ENCODE measurements at places on chromosomes 4 and X.
A peak's percentile ranks its signal among the peaks of the same experiment; 100 is the strongest.

GRCh38 chrX:136318895-136319597 is 18.3 kb downstream of the ADGRG4 start:
- DNase-seq: no peak

DNA sequence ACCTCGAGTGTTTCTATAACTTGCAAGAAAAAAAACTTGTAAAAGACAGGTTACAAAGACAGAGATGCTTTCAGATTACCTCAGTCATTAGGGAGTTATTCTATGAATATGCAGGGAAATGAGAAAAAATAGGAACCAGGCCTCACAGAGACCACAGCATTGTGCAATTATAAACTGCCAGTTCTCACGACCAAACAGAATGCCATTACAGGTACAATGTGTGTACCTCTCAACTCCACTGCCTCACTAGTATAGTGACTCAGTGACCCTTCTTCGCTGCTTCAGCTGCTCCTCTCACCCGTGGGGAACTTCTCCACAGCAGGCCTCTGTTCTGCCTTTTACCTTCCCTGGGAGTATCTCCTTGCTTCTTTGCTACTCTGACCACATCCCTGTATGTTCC is 2.3 kb upstream of the HTATSF1 start:
- no peak for DNase-seq

DNA sequence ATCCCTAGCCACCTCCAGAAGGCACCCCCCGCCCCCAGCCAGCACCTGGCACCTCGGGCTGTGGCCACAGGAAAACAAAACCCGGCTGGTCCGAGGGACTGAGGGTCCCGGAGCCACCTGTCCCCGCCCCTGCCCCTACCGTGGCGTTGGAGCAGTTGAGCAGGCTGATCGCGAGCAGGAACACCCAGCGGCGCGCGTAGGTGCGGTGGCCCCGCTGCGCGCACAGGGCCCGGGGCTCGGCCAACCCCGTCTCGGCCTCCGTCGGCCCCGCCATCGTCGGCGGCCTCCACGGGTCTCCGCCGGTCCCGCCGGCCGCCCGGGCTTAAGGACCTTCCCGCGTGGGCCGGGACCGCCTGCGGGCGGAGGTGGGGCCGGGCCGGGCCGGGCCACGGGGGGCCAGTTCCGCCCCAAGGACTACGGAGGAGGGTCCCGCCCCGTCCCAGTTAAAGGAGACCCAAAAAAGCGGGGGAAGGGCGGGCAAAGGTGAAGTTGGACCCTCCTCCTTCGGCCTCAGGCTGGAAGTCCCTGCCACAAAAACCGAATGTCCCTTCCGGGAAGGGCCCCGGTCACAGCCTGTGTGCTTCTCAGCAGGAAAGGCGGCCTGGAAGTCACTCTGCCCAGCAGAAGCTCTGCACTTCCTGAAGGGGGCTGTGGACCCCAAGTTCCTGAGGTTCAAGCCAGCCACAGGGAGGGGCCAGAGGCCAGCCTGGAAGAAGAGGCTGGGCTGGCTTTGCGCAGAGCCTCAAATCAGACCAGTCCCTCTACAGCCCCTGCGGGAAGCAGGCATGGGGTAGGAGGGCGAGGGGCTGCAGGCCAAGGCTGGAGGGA is at the start of gene SLC49A3:
TSS of gene SLC49A3 (minus strand) at position 298 of the 828 bp plus-strand sequence. CDS start at position 274, 24 bp downstream.
- DNase-seq: no peak

- no peak for DNase-seq
Measured at GRCh38 chr4:56323327-56323726, 64.0 kb downstream of the AASDH start.

- no peak for DNase-seq
Measured at GRCh38 chr4:180598281-180598680, 1644.9 kb upstream of the TENM3 start.

DNA sequence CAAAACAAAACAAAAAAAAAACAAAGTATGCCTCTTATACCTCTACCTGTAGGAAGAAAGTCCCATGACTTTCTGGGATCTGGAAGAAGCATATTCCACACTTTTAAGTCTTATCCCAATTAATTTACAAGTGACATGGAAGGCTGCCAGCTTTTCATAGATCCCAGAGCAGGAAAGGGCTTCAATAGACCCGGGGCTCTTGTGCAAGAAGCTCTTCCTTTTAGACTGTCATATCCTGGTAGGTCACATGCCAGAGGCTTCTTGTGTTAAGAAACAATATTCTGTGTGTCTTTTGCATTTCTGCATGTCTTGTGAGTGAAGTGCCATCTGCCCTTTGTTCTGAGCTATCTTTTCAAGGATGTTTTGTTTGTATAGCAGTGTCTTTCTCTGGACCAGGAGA is 84.4 kb upstream of the PHOX2B start:
- no peak for DNase-seq

DNA sequence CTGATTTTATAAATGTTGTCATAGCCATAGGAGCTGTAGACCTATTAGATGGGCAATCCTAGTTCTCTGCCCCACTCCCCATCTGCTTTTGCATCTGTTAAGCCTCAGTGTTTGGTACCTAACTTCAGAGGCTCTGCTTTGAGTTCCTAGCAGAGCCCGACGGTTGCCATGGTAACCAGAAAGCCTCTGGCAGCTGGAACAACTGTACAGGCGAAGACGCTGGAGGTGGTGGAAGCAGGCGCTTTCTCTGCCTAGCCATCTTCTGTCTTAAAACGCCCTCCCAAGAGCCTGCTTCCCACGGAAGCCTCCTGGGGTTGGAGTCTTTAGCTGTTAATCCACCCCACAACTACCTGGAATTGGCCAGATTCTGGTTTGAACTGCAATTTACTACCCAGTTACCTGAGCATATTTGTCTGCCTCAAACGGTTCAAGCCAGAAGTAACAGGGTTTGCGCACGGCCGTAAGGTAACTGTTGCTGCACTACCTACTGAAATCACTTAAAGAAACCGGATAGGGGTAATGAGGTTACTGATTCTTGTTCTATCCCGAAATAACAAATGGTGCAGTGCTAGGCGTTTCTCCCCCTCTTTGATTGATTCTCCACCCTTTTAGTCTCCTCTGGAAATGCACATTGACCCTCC is 1.0 kb upstream of the GABRG1 start:
- DNase-seq: no peak

GRCh38 chrX:136747003-136747986 is 33.4 kb downstream of the ARHGEF6 start:
- DNase-seq: no peak

DNA sequence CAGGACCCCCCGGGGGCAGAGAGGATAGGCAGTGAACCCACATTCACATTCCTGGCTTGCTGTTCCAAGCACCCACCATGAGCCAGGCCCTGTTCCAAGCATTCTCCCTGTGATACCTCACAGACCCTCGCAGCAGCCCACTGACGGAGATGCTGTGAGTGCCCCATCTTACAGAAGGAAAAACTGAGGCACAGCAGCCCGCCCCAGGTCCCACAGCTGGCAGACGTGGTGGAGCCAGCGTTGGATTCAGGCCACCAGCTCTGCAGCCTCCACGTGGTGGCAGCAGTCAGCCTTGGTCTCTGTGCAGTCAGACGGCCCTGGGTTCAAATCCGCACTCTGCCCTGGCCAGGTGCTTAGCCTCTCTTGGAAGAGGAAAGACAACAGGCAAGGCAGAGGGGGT is 16.8 kb downstream of the MAN2B2 start:
- DNase-seq: no peak

DNA sequence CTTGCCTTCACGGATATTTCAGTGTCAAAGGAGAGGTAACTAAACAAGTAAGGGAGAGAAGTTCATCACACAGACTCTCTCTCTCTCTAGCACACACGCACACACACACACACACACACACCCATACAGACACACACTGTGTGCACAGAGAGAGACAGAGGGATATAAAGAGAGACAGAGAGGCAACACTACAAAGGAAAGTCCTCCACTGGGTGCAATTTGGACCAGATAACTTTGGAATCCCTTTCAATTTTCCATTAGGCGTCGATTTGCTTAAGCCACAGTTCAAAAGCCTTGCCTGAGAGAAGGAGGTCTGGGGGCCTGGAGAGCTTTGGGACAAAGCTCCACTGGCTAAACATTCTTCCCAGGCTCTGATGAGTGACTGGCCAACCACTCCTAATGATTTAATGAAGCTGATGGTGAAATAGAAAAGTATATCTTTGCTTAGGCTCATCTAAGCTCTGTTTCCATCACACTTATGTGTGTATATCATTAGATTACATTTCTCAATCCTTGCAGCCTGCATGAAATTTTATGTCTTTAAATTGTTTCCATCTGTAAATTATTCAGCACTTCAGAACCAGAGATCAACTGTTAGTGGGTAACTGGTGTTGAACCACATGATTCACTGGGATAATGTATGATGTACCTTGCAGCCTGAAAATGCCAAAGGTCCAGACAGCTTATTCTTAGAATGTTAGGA is 180.8 kb downstream of the MAGEB17 start:
- DNase-seq: no peak

DNA sequence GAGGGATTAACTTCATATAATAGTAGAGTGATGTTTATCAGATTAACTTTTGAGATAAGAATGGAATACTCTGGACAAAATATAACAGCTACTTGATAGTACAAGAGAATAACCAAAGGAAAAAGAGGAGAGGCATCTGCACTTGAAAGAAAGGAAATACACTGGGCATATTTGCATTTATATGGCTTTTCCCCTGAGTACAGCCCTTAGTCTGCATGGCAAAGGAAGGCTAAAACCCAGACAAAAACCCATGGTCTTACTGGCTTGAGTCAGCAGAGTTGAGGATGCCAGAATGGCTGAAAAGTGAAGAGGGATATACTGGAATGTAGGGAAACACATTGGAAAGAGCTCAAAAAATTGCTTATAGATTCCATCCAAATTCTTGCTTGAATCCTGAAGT is 101.6 kb downstream of the COL4A5 start:
- no peak for DNase-seq

DNA sequence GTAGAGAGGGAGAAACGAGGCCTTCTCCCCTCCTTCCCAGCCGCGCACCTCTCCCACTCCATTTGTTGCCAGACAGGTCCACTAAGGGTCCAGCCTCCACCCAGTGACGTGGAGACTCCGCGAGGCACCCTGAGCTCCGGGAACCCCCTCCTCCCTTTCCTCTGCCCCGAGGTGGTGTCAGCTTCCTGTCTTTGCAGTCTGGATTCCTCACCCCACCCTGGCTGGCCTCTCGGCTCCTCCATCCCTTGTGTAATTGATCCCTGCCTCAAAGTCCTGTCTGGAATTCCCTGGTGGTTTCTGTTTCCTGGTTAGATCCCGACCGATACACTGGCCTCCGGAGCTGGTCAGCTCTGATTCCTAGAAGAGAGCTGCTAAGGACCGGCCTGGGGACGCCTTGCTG is 105.9 kb upstream of the SCOC start:
- no peak for DNase-seq

DNA sequence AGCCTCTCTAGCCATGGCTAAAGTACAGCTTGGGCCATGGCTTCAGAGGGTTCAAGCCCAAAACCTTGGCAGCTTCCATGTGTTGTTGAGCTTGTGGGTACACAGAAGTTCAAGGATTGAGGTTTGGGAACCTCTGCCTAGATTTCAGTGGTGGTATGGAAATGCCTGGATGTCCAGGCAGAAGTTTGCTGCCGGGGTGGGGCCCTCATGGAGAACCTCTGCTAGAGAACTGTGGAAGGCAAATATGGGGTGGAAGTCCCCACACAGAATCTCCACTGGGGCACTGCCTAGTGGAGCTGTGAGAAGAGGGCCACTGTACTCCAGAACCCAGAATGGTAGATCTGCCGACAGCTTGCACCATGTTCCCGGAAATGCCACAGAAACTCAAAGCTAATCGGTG is 59.5 kb downstream of the NEXMIF start:
- no peak for DNase-seq

- DNase-seq: no peak
Measured at GRCh38 chr4:108943976-108944591, 181.2 kb upstream of the ETNPPL start.

DNA sequence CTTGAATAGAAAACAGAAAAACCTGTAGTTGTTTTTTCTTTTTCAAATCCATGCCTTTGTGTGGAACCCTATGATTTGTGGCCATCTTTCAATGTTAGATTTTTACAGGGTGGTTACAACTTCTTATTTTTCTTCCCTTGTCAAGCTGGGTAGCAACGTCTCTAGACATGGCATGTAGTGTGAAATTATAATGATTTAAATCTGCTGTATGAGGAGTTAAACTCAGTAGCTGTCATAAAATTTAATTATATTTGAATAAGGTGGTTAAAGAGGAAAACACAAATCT is 78.1 kb upstream of the CBLL2 start:
- no peak for DNase-seq

GRCh38 chr4:33924239-33924638 is 2320.1 kb downstream of the ARAP2 start:
- peak; percentile 15 for DNase-seq

- DNase-seq: no peak
Measured at GRCh38 chrX:107629540-107629909, 1.2 kb downstream of the PRPS1 start.

DNA sequence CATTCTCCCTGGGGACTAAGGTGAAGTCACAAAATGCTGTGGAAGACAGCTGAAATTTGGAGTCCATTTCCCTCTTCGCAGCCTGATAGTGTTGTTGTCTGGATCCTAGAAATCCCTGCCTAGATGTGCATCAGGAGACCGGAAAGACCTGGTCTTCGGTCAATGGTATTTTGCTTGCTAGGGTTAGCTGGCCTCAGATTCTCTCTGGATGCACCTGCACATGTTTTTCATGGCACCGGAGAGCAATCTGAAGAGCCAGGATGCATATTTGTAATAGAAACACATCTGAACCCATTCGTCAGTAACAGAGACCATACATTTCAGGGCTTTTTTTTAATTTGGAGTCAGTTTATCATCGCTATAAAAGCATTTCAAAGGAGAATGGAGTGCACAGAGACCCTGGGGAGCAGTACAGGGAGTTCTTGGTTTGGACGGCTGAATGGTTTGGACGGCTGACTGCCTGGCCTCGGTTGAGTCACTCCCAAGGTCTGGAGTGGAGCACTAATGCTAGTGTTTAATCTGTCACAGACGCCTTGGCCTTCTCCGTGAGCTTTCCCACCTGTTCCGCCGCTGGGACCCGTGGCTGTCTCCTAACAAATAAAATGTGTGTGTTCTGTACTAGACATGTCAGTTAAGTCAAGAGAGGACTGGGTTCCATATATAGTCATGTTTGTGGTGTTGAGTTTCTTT is 7.5 kb upstream of the PDLIM3 start:
- no peak for DNase-seq

DNA sequence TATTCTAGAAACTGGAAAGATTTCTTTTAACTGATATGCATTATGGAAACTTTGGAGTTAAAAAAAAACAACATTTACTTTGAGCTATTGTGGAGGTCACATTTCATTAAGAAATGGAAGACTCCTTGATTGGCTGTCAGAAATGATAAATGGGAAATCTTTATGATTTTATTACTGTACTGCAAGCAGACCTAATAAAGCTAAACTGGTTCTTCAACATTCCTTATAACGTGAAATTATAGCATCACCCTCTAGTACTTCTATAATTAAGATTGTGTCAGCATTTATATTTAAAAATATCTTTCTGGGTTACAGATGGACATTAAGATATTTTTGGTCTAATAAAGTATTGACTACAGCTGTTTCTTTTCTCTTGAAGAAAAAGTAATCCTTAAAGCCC is 213.8 kb upstream of the PACRGL start:
- DNase-seq: no peak

DNA sequence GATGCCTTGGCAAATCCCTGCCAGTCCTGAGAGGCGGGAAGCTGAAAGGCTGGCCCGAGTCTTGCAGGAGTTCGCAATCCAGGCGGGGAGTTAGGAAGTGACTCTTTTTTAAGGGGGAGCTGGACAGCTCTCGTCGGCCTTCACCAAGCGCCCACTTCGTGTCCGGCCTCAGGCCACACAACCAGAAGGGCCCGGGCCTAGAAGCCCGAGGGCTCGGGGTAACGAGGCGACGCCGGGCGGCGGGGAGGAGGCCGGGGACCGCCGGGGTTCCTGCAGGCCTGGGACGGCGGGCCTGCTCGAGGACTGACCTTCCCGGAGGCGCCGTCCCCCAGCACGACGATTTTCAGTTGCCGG is 395 bp downstream of the RAB28 start:
- DNase-seq: no peak
